ENCODE measurements at places on chromosomes 3 and 15. TPM values are rescaled to one million over a fixed set of nuclear protein-coding genes. Genes with fewer than 3 reads are reported as not detected.

Gene C3orf85
- 19.0 TPM for polyA plus RNA-seq

DNA sequence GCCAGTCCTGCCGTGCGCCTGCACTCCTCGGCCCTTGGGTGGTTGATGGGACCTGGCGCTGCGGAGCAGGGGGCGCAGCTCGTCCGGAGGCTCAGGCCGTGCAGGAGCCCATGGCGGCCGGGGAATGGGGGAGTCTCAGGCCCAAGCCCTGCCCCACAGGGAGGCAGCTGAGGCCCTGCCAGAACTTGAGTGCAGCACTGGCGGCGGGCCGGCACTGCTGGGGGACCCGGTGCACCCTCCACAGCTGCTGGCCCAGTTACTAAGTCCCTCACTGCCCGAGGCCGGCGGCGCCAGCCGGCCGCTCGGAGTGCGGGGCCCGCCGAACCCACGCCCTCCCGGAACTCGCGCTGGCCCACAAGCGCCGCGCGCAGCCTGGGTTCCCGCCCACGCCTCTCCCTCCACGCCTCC lies 190.9 kb upstream of the MME start:
- no peak for DNase-seq

DNA sequence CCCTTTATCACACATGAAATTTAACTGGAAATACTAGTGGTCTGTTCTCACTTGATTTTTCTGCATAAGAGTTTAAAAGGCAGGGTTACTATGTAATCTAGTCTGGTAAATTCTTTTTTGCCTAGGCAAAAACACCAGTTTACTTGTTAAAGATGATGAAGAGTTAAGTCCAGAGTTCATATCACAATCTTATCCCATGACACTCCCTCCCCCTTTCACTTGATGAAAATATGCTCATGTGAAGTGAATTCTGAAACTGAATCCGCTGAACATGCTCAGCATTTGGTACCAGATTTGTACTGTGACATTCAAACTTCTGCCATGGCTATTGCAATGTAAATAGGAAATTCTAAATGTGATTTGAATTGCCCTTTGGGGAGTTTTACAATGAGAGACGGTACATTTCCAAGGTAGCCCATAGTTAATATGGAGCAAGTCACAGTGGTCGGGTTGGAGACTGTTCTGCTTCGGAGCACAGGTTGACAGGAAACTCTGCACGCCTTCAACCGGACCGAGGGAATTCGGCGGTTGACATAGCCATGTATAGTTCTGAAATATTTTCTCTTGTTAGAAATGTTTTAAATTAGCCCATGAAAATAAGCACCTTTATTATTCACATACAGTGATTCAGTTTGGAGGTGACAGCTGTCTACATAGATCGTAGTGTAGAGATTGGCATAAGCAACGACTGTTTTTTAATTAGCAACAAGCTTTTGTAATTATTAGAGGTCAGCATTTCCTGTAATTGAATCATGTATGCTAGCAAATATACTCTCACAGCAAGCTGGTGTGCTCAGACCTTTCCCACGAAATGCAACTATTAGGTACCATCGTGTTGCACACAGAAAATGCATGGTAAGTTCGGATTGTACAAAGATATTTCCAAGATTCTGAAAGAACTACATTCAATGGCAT lies 768.6 kb upstream of the GOLIM4 start:
- no peak for DNase-seq

DNA sequence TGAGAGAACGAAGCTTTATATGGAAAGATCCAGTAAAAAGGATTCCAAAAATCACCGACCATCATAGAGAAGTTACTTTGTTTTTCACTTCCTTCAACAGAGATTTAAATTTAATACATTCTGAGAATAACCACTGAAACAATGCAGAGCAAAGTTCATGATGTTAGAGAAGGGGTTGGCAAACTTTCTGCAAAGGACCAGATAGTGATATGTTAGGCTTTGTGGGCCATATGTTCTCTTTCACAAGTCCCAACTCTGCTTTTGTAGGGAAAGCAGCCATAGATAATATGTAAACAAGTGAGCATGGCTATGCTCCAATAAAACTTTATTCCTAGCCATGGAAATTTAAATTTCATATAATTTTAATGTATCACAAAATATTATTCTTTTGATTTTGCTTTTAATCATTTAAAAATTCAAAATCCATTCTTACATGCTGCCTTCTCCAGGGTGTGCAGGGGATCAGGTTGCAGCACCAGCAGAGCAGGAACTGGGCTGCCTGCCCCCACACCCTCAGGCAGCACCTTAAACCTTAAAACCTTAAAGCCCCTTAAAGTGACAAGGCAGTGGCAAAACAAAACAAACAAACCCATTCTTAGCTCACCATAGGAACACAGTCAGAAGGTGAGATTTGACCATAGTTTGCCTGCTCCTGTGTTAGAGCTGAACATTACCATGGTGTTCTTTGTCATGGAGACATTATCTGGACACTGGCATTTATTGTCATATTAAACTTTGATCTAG lies 16.9 kb upstream of the IGSF10 start:
- DNase-seq = no peak

- no peak for DNase-seq
These were observed 4.9 kb downstream of the ALDH1A2 start for GRCh38 chr15:58060575-58060974.

All from right renal cortex interstitium (tissue), 3 donors.